ENCODE measurements at places on chromosomes 1 and 21. TPM values are rescaled to one million over a fixed set of nuclear protein-coding genes. Genes with fewer than 3 reads are reported as not detected.

The MAN1A2 gene
- total RNA-seq: 26.8 TPM

The PPIH gene
- 47.6 TPM for total RNA-seq

The APOBEC4 gene
- total RNA-seq: not detected

The IL19 gene
- not detected for total RNA-seq

The SLAMF8 gene
- not detected for total RNA-seq

The LEFTY1 gene
- total RNA-seq: not detected

The TTLL7 gene
- 21.3 TPM for total RNA-seq

The TMEM52 gene
- 0.64 TPM for total RNA-seq

The CELA3A gene
- total RNA-seq: not detected

The RNU1-3 gene
- under 0.01 TPM for total RNA-seq

The ICOSLG gene
- under 0.01 TPM for total RNA-seq

The TNNI3K gene
- not detected for total RNA-seq

The CD247 gene
- total RNA-seq: not detected

The TSPAN2 gene
- total RNA-seq: 0.90 TPM

The CDK18 gene
- total RNA-seq: 0.71 TPM

The RIPPLY3 gene
- not detected for total RNA-seq

The EFNA1 gene
- total RNA-seq: not detected

The TRIM17 gene
- total RNA-seq: not detected

The PTAFR gene
- not detected for total RNA-seq

The PADI2 gene
- total RNA-seq: 0.86 TPM

The F3 gene
- total RNA-seq: 30.2 TPM

The IRF6 gene
- total RNA-seq: not detected

The ANGPTL3 gene
- total RNA-seq: not detected

The ADORA1 gene
- total RNA-seq: 19.1 TPM

The KCNA3 gene
- total RNA-seq: not detected

The SELP gene
- total RNA-seq: not detected

Measured in LHCN-M2 (cell line).